NCI-H1105 treated with DMSO at 0.1 percent for 48 hours (cell line): ENCODE measurements at places on chromosomes 4 and X.
A peak's percentile ranks its signal among the peaks of the same experiment; 100 is the strongest.

GRCh38 chrX:104255465-104255864 is 732 bp upstream of the ESX1 start:
- DNase-seq: no peak

DNA sequence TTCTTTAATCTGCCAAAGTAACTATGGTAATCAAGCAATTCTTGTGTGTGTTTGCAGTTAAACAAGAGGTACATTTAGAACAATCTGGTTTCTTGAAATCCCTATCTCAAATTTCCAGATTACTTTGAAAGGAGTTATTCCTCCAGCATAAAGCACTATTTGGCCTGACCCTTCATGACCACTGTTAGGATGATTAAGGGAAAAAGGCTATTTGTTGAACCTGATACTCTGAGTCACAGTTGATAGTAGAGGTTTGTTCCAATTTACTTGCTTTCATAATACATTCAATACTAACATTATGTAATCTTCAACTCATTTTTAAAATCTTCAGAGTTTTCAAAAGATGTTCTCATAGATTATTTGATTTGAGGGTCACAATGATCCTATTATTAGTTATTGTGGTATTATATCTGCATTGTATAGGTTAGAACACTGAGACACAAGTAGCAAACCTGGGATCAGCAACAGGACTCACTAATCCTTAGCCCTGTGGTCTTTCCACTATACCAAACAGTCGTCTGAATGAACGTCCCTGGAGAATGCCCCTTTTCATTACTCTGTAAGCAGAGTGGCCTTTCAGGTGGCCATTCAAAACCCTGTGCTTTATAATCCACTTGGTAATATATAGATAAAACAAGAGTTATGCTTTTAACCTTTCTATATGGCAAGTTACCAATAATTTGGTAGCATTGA is 8.1 kb upstream of the NDST4 start:
- DNase-seq: no peak

DNA sequence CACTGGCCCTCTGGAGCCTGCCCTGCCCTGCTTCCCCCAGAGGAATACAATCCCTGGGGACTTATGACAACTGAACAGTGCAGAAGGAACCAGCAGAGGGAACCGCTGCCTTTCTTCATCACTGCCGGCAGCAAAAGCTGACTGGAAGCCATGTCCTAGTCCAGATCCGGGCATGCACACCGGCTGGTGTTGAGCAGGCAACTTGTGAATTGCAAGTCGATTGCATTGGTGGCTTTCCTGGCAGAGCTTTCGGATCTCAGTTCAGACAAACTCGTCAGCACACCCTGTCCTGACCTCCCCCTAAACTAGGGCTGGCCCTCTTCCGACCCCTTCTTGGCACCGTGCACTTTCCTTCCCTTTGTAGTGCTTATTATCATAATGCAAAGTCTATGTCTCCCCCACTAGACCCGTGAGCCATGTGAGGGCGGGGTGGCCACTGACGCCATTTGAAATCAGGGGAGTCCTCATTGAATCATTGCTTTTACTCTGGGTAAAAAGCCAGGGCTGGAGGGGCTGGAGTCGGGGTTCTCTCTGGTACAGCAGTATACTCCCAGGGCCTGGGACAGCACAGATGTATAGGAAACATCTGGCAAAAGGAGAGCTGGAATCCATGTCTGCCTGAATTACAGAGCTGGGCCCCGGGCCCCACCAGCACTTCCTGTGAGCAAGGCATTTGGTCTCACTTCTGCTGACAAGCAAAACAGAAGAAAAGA is 1.8 kb downstream of the ARHGAP4 start:
- no peak for DNase-seq

GRCh38 chrX:1598021-1598875 is 6.8 kb downstream of the AKAP17A start:
- no peak for DNase-seq

- no peak for DNase-seq
These were observed 164.6 kb downstream of the AFF2 start for GRCh38 chrX:148664995-148665394.

DNA sequence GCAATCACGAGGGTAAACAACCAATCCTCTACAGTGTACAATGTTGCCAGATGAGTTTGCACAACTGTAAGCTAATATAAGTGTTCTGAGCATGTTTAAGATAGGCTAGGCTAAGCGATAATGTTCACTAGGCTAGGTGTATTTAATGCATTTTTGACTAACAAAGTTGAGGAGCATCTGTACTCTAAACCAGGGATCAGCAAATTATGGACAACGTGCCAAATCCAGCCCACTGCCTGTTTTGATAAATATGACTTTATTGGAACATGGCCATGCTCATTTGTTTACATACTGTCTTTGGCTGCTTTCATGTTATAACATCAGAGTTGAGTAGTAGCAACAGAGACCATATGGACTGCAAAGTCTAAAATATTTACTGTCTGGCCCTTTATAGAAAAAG is 46.3 kb upstream of the ARHGEF6 start:
- DNase-seq: peak; percentile 84

GRCh38 chr4:107035819-107036583 is at the start of gene DKK2:
DKK2 (minus strand) TSS chr4:107036313; CDS start chr4:107035591, 722 bp downstream.
- DNase-seq: peak; percentile 21

- DNase-seq: no peak
These were observed 1333.9 kb upstream of the TENM3 start for GRCh38 chr4:180909279-180909678.

- DNase-seq: no peak
These were observed 185.8 kb downstream of the ANKRD50 start for GRCh38 chr4:124526769-124527168.

DNA sequence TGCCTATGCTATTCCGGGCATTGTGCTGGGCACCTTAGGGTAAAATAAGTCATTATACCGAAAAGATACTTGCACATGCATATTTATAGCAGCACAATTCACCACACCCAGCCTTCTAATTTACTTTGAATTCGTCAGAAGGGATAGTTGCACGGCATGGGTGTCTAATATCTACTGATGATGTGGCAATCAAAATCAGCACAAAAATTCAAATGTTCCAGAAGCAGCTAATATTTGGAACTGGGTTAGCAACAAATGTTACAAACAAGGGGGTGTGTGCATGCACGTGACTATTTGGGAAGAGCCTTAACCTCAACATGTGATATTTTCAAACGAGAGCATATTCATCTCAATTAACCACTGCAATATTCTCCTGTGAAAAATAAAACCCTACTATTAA is 79.7 kb upstream of the PRSS48 start:
- DNase-seq: no peak

- DNase-seq: no peak
These were observed 552.9 kb upstream of the PABPC4L start for GRCh38 chr4:134754301-134755019.

- no peak for DNase-seq
These were observed 276.3 kb downstream of the STPG2 start for GRCh38 chr4:97866821-97867556.

- DNase-seq: peak; percentile 17
These were observed 26.0 kb downstream of the CAPN6 start for GRCh38 chrX:111244235-111244750.

DNA sequence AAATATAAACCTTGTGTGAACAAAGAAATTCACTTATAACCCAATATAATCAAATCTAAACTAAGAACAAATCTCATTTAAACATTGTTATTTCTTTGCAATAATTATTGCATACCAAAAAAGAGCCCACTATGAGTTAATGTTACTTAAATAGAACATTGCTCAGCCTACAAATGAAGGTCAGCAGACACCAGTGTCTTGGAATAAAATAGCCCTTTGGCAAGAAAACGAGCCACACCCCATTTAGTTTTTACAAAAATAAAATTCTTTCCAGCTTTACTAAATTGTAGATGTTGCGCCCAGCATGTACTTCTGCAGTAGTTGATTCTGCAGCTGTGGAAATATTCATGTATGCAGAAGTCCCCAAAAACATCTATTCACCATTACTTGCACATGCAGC is 12.2 kb downstream of the PLS3 start:
- no peak for DNase-seq

- DNase-seq: no peak
These were observed 90.9 kb upstream of the SPRY1 start for GRCh38 chr4:123305736-123306135.

DNA sequence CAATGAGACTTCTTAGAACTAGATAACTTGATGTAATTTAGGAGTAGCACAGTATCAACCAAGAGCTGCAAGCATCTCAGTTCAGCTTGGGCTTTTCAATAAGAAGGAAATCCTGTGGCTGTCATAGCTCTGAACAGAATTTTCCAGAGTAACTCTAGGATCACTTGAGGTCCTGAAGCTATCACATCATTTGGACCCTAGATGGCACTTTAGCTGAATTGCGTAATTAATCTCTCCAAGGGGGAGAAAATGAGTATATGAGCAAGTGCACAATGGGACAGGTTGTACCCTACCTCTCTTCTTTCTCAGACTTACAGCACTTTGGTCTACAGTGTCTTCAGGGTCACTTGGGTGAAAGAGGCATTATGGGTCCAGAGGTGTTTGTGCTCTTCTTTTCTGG is 45.2 kb downstream of the SLC4A4 start:
- DNase-seq: no peak

DNA sequence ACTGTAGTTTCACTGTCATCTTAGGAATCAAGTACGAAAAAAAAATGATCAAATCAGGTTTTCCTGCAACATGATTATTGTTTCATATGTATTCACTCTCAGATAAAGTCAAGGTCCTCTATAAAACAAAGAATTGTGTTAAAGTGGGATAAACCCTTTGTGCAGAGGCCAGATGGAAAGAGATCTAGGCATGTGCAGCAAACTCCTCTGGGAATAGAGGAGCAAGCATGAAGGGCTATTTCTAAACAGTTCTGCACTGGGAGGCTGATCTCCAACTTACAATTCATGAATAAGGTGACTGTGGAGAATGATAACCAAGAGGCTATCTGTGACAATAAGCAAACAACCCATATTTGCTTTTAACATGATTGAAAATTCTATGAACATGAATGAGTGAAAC is 2.4 kb upstream of the WDFY3 start:
- peak; percentile 37 for DNase-seq

DNA sequence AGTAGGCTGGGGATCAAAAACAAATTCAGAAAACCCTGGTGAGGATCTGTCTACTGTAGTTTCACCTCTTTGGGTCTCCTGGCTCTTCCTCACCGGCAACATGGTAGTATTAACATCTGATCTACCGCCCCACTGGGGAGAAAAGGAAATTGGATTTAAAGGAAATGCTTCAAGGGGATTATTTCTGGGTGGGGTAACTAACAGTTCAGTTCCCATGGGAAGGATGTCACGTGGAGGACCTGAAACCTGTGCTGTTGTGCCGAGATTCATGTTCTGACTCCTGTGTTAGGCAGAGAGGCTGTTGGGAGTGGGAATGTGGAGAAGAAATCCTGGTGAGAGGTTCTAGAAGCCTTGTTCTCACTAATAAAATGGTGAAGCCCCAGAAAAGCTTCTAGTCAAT is 254.4 kb downstream of the BCOR start:
- DNase-seq: no peak

DNA sequence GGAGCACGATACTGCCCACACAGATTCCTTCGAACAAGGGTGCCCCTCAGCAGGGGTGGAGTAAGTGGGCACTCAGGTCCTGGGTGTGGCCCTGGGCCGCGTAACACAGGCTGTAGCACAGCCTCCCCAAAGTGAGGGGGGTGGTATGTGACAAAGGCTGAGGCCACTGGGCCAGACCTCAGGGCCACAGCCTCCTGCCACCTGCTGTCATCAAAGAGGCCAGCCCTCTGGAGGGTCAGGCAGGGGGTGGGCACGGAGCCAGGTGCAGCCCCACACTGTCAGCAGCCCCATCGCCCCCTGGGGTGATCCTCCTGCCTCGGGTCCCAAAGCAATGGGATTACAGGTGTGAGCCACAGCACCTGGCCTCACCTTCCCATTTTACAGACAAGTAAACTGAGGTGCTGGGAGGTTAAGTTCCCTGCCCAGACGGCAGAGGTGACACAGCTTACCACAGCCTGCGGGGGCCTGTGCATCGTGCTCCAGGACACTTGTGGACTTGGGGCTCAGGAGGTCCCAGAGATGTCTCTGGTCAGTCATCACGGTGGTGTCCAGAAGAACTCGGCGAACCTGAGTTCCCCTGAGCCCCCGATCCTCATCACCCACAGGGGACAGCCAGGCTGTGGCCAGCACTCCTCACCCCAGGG is 27.5 kb upstream of the MXD4 start:
- DNase-seq: no peak

- DNase-seq: no peak
These were observed 126.8 kb upstream of the VCX3A start for GRCh38 chrX:6661736-6662135.

DNA sequence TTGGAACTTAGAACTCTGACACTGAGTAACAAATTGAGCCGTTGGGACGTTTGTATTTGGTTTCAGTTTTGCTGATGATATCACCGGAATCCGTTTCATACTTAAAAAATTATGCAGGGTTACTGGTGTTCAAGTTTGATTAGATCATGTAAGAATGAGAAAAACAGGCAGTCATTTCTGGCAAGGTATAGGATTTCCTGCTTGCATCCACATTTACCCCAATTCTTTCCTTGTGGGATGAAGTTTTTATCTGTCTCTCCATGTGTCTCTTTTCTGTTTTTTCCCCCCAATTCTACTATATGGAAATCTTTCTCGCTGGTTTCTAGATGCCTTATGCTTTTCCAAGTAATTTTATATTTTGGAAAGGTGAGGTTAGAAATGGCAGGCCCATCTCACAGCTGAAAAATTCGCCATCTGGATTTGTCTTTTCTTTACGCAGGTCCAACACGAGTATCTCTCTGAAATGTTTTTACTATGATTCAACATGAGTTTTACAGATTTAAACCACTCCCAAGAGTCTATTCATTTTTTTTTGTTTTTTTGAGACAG is 197.9 kb downstream of the SHOX start:
- DNase-seq: no peak

- no peak for DNase-seq
These were observed 21.5 kb upstream of the LARP1B start for GRCh38 chr4:128039568-128039967.

- no peak for DNase-seq
These were observed 147.2 kb downstream of the SPCS3 start for GRCh38 chr4:176467001-176467400.

DNA sequence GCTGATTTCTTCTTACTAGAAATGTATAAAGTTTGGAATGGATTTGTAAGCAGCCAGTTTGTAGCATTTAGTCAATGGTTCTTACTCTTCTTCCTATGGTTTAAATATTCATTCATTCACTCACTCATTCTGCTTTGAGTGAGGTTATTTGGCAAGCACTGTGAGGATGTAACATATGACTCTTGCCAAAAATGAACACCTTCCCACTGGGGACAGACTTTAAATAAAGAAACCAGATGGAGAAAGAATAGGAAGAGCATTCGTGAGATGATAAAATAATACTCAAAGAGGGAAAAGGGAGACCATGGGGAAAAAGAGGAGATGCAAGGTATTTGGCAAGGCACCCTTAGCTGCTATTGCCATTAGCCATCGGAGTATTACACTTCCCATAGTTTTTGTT is 586.1 kb downstream of the ADGRL3 start:
- DNase-seq: no peak

DNA sequence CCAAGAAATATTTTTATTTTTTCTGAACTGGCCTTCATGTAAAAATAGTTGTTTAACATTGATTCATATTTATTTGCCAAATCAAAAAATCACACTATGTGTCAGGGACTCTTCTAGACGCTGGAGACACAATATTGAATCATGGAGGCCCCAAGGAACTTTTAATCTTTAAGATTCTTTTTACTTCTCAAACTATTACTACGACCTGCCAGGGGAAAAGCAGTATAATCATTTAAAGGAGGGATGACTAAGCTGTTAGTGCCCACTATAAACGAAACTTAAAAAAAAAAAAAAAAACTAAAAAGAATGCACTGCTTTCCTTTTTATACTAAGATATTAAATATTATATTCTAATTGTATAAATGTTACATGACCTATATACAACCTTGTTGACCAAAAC is 84.7 kb downstream of the PPA2 start:
- DNase-seq: no peak
